ENCODE measurements at places on chromosomes 6 and 20.

DNA sequence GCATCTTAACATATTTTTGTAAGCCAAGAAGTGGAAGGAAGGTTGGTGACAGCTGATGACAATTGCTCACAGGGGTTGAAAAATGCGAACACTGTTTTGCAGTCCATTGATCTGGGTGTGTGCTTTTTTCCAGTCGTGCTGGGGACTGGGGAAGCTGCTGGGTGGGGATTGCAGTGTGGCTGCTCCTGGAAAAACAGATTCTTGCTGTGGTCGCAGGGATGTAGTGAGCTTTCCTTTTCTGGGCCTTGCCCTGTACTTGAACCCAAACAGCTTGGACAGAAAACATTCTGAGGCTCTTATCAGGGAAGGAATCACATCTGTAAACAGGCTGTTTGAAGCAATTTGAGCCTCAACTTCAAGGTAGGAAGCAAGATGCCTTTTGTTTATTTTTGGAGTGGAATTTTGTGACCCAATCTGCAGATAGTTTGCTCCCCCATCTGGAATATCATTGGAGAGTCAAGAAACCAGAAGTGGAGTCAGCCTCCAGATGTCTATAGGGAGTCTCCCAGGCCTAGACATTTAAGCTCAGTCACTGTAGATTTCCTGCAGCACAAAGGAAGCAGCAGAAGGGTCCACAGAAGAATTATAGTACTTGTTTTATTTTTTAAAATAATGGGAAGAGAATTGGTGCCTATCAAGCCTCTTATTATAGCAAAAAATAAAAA, 279.2 kb upstream of the FERMT1 start:
- DNase-seq = no peak

GRCh38 chr6:98335594-98335993, 498.8 kb upstream of the POU3F2 start:
- DNase-seq = no peak

GRCh38 chr6:168994956-168995355, 258.7 kb downstream of the THBS2 start:
- no peak for DNase-seq

- DNase-seq = no peak
These were observed 436.7 kb upstream of the JAG1 start for GRCh38 chr20:11110535-11110934.

DNA sequence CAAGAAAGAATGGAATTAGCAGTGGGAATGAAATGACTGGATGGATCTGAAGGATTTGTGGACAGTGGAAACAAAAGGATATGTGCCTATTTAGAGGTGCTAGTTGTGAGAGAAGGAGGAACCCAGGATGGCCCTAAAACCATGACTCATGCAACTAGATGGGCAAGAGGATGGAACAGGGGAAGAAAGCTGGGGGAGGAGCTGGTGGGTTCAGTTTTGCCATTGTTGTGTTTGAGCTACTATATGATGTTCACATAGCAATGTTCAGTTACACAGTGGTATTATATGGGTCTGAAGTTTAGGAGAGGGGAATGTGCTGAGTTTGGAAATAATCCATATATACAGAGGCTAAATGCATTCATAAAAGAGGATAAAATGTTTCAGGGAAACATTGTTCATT, 125.7 kb upstream of the SSTR4 start:
- no peak for DNase-seq

DNA sequence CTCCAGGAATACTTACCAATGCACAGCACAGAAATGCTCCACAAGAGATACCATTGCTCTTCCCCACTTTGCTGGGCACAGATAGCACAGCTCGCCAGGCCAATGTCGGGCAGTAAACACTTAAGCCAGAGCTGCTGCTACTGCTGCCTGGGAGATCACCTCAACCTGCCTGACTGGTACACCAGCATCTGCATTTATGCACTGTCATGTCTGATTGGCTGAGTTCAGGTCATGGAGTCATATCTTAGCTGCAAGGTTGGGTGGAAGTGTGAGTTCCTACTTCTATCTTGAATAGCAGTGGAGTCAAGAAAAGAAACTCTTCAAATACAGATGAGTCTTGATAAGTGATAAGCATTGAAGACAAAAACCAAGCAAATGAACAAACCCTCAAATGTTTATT, 10.9 kb upstream of the ADGRF4 start:
- DNase-seq = no peak

- no peak for DNase-seq
These were observed 14.9 kb upstream of the HDDC2 start for GRCh38 chr6:125316621-125317020.

- DNase-seq = no peak
These were observed 243.8 kb downstream of the LRFN2 start for GRCh38 chr6:40343318-40343876.

DNA sequence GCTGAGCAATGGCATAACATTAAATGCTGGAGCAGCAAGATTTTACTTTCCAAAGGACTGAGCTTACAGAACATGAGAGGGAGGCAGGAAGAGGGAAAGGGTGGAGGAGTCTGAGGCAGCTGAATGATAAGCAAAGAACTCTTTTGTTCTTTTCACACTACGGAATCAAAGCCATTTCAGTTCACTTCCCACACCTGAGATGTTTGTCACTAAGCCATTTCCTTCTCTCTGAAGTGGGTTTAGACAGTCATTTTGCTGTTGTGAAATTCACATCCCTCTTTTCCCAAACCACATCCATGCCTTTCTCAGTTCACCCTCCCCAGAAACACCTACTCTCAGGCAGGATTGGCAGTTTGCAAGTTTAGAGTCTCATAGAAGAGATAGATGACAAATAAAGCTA, 267.9 kb downstream of the ADGRG6 start:
- no peak for DNase-seq

GRCh38 chr6:57064809-57065208, 18.3 kb downstream of the KIAA1586 start:
- DNase-seq = no peak

DNA sequence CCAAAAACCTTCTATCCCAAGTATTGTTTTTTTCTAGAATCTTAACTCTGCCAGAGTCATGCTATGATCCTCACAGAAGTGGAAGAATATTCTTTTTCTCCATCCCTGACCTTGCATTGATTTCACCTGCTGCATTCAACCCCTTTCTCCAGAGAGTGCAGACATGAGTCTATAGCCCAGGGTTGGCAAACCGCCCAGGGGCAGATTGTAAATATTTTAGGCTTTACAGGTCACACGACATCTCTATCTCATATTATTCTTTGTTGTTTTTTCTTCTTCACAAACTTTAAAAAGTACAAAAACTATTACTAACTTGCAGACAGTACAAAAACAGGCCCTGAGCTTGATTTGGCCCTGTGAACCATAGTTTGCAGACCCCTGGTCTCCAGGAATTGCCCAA, 112.1 kb upstream of the ASF1A start:
- DNase-seq = no peak

DNA sequence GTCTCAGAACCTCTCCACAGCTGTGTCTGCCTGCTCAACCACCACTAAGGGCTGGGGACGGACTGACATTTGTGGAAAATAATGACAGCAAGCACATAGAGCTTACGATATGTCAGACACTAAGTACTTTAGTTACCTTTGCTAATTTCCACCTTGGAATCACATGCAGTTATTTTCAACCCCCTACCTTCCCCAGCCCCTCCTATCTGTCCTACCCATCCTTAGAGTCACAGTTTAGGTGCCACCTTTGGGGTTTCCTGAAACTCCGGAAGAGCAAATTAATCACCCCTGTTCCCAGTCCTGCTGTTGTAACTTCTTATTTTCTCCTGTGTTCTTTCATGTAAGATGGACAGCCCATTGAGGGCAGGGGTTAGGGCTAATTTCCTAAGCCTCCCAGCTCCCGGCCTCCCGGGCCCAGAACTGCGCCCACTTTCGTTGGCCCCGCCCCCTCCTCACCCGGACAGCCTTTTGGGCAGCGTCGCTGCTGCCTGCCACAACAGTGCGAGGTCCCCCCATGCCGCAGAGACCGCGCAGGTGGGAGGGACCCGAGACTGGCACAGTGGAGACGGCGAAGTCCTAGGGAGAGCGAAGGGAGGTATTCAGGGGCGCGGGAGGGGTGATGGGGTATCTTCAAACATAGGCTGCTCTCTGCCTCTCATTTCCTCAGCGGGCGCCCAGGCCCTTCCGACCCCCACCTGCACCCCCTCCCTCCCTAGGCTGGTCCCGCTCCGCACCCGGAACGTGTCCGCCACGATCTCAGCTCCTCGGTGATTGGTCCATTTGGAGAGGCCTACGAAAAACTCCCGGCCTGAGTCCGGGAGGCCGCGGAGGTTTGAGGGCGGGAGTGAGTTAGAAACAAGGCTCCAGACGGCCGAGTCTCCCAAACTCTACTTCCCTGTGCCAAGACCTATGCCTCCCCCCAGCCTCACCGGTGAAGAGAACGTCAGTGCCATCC, 1.1 kb downstream of the DDAH2 start:
- no peak for DNase-seq

GRCh38 chr6:164926686-164927085, 382.7 kb downstream of the C6orf118 start:
- DNase-seq = no peak

DNA sequence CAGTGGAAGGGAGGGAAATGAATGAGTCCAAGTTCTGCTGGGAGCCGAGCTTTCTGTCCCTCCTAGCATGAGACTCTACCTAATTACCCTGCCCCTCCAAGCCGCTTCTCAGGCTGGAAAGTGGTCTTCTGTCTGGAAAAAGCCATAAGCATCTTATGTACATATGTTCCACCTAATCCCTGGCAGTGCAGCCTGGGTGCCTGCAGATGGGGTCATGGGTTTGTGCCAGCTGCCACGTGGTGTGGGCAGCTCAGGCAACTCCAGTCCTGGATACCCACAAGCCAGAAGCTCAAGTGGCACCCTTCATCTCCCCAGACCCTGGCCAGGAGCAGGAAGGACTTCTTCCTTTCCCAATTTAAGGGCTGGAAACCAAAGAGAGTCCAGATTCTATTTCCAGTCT, 253.1 kb downstream of the LY86 start:
- no peak for DNase-seq

DNA sequence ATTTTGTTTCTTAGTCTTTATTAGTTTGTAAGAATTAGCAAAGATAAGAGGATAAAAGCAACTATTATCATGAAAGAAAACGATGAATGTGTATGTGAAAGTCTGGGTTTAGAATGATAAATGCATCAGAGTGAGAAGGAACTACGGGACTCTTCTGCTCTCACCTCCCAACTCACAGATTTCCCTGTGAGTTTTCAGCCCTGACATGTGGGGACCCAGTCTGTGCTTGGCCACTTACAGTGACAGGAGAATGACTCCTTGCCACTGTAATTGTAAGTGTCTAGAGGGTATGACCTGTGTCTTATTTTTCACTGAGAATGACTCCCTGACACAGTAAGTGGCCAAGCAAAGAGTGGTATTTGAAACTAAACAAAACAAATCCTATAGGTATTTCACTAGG, 2.5 kb downstream of the HLA-DPA1 start:
- no peak for DNase-seq

DNA sequence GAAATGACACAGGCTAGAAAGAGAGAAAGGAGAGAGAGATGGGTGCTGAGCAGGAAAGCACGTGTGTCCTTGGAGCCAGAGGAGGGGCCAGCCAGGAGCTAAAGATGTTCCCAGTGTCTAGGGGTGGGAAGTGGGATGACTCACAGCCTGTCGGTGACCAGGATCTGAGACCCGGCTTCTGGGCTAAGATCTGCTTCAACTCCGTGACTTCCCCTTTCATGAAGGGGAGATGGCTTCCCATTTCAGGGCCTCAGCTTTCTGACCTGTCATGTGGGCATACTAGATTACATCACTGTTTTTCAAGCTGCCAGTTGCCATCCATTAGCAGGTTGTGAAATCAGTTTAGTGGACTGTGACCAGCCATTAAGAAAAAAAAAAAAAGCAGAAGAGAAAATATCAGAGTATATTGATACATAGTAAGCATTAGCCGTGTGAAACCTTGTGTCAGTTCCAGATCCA, 5.4 kb downstream of the TGM3 start:
- no peak for DNase-seq

DNA sequence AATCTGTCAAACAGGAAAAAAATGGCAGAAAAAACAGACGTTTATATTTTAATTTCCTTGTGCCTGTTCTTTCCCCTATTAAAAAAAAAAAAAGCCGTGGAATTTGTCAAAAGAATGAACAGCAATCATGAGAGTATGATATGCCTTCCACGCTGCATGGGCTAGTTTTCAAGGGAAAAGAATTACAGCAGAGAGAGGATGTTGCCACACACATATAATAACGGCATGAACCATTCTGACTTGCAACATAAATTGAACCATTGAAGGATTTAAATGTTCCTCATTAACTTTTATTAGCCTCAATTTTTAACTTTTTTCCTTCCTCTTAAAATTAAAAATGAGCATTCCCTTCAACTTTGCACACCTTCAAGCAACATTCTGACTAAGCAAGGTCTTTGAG, 301.8 kb downstream of the FOXC1 start:
- DNase-seq = no peak

DNA sequence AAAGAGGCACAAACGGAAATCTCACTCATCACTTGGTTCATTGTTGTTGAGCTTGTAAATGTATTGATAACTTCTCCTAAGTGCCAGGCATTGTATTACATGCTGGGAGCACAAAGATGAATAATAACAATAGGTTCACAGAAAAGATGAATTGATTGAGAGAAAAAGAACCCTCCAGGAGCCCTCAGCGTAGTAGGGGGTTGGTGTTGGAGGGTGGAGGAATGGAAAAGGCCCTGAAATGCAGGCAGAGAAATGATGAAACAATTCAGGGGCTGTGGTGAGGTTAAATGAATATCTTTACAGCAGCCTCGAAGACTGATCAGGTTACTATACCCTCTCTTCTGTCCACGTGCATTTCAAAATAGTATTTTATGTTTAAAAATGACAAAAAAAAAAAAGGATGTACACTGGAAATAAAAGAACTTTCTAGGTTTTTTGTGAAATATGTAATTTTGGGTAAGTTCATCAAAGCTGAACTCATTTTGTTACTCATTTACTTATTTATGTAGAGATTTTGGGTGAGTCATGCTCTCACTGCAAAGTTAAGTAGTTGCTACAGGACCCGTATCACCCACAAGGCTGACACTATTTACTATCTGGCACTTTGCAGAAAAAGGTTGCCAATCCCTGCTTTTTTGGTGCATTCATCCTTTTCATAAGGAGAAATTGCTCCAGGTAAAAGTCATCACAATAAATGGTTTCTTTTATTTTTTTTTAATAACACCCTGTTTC, 277.3 kb downstream of the ZNF217 start:
- no peak for DNase-seq

DNA sequence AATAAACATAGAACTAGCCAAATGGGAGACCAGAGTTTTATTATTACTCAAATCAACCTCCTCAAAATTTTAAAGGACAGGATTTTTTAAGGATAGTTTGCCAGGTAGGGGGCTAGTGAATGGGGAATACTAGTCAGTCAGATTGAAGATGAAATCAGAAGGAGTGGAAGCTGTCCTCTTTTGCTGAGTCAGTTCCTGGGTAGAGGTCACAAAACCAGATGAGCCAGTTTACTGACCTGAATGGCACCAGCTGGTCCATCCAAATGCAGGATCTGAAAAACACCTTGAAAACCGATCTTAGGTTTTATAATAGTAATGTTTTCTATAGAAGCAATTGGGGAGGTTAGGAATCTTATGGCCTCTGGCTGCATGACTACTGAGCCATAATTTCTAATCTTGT, 558.2 kb downstream of the PKHD1 start:
- DNase-seq = no peak

GRCh38 chr6:34834789-34835518, 43.1 kb downstream of the BLTP3A start:
- DNase-seq = no peak

Data from stimulated activated CD8-positive, alpha-beta memory T cell treated with anti-CD3 and anti-CD28 coated beads, Interleukin-4, amount 100 ng/mL, for 1 hour (primary cell).